NCI-H1694 treated with DMSO at 0.1 percent for 48 hours (cell line): ENCODE measurements at places on chromosomes 1 and 21.

DNA sequence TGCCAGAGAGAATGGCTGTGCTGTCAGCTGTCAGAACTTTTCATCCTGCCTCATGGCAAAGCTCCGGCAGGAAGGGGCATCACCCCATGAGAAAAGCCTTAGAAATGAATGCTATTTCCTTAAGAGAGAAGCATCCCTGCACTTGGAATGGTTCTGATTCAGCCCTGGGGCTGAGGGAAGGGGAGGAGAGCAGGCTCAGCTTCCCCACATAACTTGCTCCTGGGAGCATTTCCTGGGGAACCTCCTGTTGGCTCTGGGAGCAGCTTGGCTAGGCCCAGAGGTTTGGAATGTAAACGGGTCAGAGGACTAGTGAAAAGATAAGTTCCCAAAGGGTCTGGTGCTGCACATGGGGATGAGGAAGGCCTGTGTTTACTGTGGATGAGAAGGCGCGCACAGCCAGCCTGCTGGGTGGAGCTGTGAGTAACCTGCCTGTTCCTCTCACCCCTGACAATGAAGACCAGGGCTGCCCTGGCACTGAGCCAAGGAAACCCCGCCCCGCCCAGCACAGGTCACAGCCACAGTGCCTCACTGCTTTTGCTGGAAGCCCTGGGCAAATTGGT is 5.0 kb downstream of the PRELP start:
- peak; percentile 73 for DNase-seq

- peak; percentile 69 for DNase-seq
Measured at GRCh38 chr1:17922833-17923232, 167.7 kb downstream of the ACTL8 start.

- DNase-seq, result peak; percentile 94
Measured at GRCh38 chr1:235878082-235878811, 11.5 kb upstream of the LYST start.

GRCh38 chr1:233710031-233710430 is 96.1 kb downstream of the KCNK1 start:
- no peak for DNase-seq

DNA sequence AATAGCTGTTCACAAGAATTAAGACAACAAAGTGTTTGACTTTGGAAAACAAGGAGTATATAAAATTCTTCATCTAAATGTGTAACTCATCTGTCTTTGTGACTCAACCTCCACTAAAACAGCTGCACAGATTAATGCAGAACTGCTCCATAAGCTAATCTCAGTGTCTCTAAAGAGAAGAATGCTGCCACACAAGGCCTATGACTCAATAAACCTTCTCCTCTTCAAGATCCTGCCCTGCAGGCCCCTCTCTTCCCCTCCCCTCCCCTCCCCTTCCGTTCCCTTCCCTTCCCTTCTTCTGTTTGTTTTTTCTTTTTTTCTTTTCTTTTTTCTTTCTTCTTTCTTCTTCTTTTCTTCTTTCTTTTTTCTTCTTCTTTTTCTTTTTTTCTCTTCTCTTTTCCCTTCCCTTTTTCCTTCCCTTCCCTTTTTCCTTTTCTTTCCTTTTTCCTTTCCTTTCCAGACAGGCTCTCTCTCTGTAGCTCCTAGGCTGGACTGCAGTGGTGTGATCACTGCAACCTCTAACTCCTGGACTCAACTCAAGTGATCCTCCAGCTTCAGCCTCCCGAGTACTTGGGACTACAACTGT is 1052.8 kb downstream of the BRINP3 start:
- no peak for DNase-seq

- DNase-seq, result no peak
Measured at GRCh38 chr1:47002211-47002610, 21.3 kb upstream of the CYP4X1 start.

- DNase-seq, result no peak
Measured at GRCh38 chr1:5644281-5645134, 347.7 kb downstream of the NPHP4 start.

DNA sequence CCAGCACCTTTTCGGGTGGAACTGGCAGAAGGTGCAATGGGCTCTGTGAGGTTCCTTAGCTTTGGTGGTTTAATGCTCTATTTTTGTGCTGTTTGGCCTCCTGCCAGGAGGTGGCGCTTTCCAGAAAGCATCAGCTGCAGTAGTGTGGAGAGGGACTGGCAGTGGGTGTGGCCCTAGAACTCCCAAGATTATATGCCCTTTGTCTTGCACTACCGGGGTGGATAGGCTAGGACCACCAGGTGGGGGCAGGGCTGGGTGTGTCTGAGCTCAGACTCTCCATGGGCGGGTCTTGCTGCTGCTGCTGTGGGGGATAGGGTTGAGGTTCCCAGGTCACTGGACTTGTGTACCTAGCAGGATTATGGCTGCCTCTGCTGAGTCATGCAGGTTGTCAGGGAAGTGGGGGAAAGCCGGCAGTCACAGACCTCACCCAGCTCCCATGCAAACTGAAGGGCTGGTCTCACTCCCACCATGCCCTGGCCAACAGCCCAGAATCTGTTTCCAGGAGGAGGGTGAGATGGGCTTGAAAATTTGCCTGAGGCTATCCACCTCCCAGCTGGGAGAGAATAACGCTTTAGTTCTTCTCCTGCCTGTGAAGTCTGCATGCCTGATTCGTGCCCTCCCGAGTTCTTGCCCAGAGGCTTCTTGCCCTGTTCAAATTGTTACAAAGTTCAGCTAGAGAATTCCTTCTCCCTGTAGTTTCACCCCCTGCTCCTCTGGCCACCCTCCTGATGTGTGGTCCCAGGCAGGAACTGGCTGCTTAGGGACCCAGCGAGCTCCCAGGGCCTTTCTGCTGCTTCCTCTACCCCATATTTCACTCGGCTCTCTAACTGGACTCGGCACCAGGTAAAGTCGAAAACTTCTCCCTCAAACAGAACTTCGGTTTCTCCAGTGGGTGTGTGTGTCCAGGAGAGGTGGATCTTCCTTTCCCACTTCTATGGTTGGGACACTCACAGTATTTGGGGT is 76.5 kb upstream of the BTG3 start:
- no peak for DNase-seq

DNA sequence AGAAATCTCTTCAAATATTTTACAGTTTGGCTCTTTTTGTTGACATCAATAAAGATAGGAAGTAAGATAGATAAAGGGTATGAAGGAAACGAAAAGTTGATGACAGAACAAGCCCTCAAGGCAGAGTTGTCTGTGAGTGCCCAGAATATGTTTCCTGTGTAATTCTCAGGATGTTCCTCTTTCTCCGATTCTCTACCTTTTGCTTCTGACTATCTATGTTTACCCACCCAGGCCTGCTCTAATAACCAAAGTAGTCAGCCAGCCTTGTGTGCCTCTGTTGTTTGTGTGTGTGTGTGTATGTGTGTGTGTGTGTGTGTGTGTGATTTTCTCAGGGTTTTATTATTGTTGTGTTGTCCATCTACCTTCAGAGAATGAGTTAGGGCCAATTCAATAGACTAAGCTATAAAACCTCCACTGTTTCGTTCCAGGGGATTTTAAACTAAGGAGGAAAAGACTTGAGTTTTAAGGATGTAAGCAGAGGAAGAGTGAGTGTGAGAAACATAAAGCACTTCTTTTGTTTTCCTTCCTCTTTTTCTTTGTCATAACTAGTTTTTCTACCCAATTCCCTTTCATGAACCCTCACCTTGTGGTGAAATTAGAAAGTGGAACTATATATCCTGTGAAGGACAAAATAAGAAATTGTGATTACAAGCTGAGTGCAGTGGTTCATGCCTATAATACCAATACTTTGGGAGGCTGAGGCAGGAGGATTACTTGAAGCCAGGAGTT is 627.4 kb upstream of the NR5A2 start:
- DNase-seq, result no peak

GRCh38 chr1:21624571-21625389 is 44.4 kb downstream of the RAP1GAP start:
- peak; percentile 74 for DNase-seq

GRCh38 chr1:116763787-116764465 is 9.7 kb downstream of the CD2 start:
- no peak for DNase-seq

DNA sequence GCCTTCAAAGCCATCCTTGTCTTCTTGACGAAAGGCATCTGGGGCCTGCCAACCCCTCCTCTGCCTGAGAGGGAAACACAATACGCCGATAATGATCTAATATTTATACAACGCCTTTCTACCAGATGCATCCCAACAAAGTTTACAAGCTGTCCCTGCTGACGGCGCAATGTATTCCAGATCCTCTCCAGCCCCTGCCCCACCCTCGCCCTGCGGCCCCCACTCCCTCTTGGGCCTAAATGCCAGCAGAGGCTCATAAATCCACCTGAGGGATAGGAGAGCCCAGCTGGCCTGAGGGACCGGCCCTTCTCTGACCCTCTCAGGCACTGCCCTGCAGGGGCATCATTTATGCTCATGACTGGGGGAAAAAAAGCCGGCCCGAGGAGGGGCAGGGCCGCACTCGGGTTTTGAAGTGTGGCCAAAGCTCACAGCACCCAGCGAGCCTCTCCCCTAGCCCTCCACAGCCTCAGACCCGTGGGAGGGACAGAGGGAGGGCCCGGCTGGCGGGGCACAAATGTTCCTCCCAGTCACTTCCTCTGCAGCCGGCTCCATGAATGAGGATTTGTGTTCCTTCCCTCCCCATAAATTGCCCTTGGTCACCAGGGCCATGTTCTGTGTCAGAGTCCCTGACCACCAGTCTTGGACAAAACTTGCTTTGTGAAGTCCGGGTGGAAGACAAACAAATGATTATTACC is 140.3 kb downstream of the FOXD2 start:
- DNase-seq, result no peak
